ENCODE measurements at places on chromosomes 6 and 20. TPM values are rescaled to one million over a fixed set of nuclear protein-coding genes. Genes with fewer than 3 reads are reported as not detected.

Gene ZNF391
- 5.3 TPM for total RNA-seq

Gene DEFB124
- total RNA-seq: not detected

Gene BICRAL
- total RNA-seq: 36.0 TPM

Gene CPNE5
- total RNA-seq: 15.3 TPM

Gene SIRPA
- total RNA-seq: 5.6 TPM

Gene PRPH2
- 5.3 TPM for total RNA-seq

Gene RPS6KA2
- 47.9 TPM for total RNA-seq

Gene SLC44A4
- total RNA-seq: not detected

Gene NUP153
- 58.8 TPM for total RNA-seq

Gene CNR1
- 344 TPM for total RNA-seq

Gene THEMIS
- total RNA-seq: 0.31 TPM

Gene PARD6B
- 9.4 TPM for total RNA-seq

Gene NEDD9
- total RNA-seq: 36.3 TPM

Gene KCNK15
- not detected for total RNA-seq

Gene NMBR
- total RNA-seq: 6.6 TPM

Gene RPS18
- 3,808 TPM for total RNA-seq

Gene TNFAIP3
- 0.94 TPM for total RNA-seq

Gene JAG1
- total RNA-seq: 33.8 TPM

Gene CST3
- 64.5 TPM for total RNA-seq

Gene HLA-B
- total RNA-seq: 15.0 TPM

Gene MAP3K5
- 8.5 TPM for total RNA-seq

All from parietal lobe (tissue), 2 donors.